ENCODE measurements at places on chromosomes 11 and 22.

- DNase-seq, result no peak
Measured at GRCh38 chr22:20550851-20551744, 43.7 kb downstream of the MED15 start.

DNA sequence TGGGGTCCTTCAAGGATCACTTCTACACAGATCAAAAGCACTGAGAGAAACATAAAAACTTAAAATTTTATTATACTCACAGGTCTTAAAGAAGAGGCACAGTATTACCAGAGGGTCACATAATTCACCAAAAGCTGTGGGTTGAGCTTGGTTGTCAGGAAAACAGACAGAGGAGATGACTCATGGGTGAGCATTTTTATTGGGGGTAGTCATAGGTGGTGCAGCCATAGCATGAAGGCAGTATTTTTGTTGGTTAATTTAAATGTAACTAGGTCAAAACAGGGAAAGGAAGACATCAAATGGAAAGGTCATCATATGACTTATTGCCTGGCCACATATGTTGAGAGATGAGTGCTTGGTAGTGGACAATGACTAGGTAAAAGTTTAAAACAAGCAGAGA, 24.2 kb downstream of the OR5B17 start:
- no peak for DNase-seq

DNA sequence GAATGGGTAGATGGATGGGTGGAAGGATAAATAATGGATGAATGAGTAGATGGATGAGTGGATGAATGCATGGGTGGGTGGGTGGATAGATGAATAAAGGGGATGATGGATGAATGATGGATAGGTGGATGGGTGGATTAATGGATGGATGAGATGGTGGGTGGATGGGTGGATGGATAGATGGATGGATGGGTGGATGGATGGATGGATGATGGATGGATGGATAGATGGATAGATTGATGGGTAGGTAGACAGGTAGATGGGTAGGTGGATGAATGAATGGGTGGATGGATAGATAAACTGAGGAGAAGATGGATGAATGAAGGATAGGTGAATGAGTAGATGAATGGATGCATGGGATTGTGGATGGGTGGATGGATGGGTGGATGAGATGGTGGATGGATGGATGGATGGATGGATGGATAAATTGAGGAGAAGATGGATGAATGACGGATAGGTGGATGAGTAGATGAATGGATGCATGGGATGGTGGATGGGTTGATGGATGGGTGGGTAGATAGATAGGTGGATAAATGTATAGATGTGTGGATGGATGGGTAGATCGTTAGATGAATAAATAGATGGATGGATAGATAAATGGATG, 331.3 kb downstream of the MN1 start:
- DNase-seq, result no peak

DNA sequence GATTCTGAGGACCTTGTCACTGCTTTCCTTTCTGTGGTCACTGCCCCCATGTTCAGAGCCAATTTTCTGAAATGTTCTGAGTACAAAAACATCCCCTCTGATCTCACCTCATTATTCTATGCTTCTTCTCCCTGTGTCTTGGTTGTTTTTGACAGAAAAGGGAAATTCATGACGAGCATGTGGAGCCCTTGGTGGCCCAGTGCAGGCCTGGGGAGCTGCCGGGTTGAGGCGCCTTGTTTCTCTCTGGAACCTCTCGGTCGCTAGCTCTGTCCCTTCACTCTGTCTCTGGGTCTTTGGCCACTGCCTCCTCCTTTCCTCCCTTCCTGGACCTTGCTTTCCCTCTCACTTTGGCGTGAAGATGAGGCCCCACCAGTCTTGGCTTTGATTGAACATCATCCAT, 63.0 kb upstream of the THY1 start:
- no peak for DNase-seq

- DNase-seq, result peak; percentile 66
Measured at GRCh38 chr22:18031695-18032454, 7.5 kb upstream of the MICAL3 start.

DNA sequence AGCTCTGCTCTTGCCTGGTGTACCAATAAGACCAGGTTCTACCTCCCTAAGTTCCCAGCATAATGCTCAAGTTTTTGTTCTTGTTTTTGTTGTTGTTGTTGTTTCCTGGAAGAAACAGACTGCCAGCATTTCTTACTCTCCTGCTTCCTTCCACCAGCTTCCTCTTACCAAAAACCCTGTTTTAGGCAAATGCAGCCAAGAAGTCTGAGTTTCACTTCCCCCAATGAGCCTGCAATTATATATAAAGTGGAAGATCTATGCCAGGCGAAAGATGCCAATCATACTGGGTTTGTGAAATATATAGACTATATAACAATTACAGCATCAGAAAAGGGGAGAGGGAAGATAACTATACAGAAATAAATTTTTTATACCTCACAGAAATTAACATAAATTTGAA, 931.5 kb upstream of the FAT3 start:
- no peak for DNase-seq

- DNase-seq, result no peak
Measured at GRCh38 chr11:126419801-126420697, 64.6 kb downstream of the ST3GAL4 start.

DNA sequence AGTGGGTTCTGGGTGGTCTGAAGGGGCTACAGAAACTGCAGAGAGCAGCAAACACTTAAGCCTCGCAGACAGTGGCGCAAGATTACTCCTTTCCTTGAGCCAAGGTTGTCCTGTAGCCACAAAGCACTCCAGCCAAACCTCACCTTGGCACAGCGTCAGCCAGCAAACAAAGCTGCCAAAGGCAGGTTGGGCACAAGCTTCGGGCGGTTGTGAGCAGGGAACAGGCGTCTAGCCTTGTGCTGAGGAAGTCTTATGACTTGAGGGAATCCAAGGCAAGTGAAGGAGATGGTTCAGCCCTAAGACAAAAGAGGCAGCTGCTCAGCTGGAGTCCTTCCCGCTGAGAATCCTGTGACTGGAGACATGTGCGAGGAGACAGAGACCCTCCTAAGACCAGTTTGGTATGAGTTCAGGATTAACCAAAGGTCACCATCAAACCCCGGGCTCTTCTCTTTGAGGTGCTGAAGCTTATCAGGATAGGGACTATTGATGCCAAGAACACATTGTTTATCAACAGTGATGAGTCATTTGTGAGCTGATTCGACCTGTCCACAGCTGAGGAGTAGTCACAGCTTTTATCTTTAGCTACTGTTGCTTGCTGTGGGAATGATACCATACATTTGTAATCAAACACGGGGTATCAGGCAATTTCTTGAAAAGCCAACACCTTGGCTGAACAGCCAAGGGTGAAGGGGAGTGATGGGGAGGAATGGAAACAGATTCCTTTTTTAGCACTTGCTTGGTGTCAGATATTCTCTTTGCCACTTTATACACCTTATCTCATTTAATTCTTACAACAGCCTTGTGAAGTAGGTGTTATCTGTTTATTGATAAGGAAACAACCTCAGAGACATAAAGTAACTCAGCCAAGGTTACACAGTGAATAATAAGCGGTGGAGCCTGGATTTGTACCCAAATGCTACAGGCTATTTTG, 4.6 kb downstream of the ADM start:
- peak; percentile 70 for DNase-seq

GRCh38 chr11:62307950-62308349, 9.1 kb upstream of the SCGB1D4 start:
- no peak for DNase-seq

DNA sequence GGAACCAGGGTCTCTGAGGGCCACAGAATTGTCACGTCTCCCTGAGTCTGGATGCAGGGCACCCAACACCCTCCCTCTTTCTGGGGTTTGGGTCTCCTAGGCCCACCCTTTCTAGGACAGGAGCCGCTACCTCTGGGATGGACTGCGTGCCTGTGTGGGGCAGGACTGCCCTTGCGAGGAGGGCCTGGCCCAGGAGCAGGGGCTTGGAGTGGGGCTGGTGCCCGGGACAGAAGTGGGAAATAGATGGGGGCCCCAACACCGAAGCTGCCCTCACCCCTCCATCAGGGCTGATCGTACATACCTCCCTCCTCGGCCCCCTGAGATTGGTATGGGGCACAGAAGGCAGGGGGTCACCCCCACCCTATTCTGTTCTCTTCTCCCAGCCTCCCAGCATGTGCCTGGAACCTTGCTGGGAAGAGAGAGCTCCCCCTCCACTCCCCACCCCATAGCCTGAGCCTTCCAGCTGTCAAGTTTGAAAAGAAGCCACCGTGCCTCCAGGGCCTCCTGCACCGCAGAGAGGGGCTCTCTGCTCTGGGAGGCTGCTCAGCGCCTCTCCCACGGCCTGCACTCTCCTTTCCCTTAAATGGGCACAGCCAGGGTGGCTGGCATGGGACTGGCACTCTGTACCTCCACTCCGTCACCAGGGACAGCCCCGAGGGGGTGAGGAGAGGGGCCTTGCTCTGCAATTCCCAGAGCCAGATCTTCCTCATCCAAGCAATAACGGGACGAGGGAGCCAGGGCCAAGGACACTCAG, 1.8 kb downstream of the LRRC10B start:
- DNase-seq, result no peak

DNA sequence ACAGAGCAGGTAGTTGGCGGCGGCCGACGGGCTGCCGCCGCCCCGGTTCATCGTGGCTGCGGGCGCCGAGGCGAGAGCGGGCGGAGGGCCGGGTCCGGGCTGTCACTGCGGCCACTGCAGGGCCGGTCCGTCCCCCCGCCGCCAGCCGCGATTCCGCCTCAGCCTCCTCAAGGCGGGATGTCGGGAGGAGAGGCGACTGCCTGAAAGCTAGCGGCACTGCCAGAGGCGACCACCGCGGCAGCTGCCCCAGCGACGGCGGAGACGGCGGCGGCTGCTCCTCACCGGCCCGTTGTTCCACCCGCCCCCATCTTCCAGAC, 234 bp downstream of the SESN3 start:
- no peak for DNase-seq
